Caki2 (cell line): ENCODE measurements at places on chromosomes 3 and 15. TPM values are rescaled to one million over a fixed set of nuclear protein-coding genes. Genes with fewer than 3 reads are reported as not detected.

The ADIPOQ gene
- not detected in 2 replicates for total RNA-seq

The UMPS gene
- total RNA-seq: 25.3 and 49.3 TPM in 2 replicates

The ZNF660 gene
- total RNA-seq: not detected in 2 replicates

The ZNF385D gene
- total RNA-seq: 2.1 and 53.4 TPM in 2 replicates

The GXYLT2 gene
- total RNA-seq: 0.20 and 2.1 TPM in 2 replicates

- peak; percentile 50 for DNase-seq
Observed at GRCh38 chr3:20040548-20041196, 426 bp downstream of the KAT2B start.

GRCh38 chr3:194301730-194302129 lies 49.4 kb downstream of the CPN2 start:
- DNase-seq: no peak

- DNase-seq: no peak
Observed at GRCh38 chr3:129890125-129890524, 3.4 kb downstream of the TMCC1 start.

- peak; percentile 60 for DNase-seq
Observed at GRCh38 chr3:184513276-184514170, 48.1 kb upstream of the EPHB3 start.

DNA sequence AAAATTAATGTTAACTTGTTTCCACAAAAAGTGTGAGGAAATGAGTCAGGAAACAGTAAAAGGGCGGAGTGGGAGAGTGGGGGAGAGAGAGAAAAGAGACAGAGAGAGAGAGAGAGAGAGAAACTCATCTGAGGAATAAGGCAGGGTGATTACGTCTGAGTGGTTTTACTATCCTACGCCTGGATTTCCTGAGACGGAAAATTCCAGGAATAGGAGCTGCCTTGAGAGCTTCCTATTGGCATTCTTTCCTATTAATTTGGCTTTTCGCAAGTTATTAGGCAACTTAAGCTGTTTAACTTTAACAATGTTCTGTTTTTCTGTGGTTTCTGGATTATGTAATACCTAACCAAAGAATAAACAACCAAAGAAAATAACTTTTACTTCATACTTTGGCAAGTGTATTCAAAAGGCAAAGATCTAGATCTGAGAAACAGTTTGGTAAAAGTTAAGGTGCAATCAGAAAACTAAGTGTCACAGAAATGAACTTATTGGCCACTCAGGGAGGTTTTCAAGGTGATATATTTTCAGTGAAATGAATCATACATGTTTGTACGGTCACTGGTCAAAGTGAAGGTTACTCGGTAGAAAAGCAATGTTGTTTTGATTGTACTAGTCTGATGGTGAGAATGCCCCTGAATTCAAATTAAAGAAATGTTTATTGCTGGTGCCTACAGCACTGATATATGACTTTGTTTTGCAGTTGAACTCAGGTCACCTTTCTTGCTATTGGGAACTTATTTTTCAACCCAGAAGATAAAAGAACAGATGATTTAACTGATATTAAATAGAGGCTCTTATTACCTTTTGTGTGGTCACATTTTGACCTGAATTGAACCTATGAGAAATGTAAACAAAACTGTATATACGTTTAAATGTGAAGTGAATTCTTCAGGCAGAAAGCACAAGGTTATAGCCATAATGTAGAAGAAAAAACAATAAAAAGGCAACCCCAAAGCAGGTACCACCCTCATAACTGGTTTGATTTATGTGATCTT lies 39.9 kb upstream of the TNFSF10 start:
- peak; percentile 91 for DNase-seq

- DNase-seq: peak; percentile 29
Observed at GRCh38 chr3:138051947-138052802, 42.2 kb downstream of the CLDN18 start.

GRCh38 chr3:76438971-76439370 lies 600.9 kb upstream of the ROBO2 start:
- DNase-seq: no peak

GRCh38 chr3:44984335-44984734 lies 8.3 kb downstream of the EXOSC7 start:
- DNase-seq: no peak

- no peak for DNase-seq
Observed at GRCh38 chr3:126891791-126892190, 91.1 kb upstream of the PLXNA1 start.

- DNase-seq: no peak
Observed at GRCh38 chr3:65779390-65779789, 259.3 kb downstream of the MAGI1 start.

GRCh38 chr3:127791221-127791913 lies 30.9 kb downstream of the MGLL start:
- peak; percentile 63 for DNase-seq

DNA sequence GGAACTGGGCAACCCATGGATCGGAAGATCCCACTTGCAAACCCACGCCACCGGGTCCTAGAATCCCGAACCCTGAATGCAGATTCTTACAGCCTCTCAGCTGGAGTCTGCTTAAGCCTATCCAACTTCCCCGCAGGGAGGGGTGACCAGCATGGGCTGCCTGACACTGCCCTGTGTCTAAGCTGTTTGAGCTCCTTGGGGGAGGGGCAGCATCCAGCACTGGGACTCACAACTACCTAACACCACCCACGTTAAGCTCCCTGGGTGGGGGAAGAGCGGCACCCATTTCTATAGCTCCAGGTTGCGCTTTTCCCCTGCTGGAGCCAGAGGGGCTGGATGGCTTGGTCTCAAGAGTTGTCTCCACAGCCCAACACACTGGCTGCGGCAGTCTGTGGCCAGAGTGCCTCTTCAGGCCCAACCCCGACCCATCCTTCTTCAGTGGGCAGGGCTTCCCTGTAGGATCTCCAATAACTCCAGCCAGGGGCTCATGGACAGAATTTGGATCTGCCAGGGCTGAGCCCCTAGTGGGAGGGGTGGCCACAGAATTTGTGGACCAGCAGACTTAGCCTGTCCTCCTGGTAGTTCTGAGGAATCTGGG lies 649.2 kb downstream of the TUSC7 start:
- DNase-seq: no peak

DNA sequence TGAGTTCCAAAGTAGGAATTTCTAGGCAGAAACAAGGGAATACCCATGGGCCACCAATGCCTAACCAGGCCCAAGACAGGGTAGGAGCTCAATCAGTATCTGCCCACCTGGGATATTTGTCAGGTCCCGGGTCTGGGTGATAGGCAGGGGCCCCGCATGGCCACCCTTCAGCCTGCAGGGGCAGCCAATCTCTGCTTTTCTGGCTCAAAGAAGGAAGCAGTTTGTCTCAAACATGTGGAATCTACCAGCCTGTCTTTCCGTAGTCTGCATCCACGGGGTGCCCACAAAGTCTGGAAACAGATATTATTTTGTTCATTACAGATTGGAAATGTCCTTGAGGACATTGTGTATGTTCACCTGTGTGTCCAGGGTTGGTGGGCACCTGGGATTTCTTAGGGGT lies 56.2 kb downstream of the CEMIP start:
- no peak for DNase-seq

- DNase-seq: no peak
Observed at GRCh38 chr3:61532739-61533500, 28.5 kb upstream of the PTPRG start.

GRCh38 chr15:60713119-60714084 lies 234.5 kb upstream of the ICE2 start:
- no peak for DNase-seq

DNA sequence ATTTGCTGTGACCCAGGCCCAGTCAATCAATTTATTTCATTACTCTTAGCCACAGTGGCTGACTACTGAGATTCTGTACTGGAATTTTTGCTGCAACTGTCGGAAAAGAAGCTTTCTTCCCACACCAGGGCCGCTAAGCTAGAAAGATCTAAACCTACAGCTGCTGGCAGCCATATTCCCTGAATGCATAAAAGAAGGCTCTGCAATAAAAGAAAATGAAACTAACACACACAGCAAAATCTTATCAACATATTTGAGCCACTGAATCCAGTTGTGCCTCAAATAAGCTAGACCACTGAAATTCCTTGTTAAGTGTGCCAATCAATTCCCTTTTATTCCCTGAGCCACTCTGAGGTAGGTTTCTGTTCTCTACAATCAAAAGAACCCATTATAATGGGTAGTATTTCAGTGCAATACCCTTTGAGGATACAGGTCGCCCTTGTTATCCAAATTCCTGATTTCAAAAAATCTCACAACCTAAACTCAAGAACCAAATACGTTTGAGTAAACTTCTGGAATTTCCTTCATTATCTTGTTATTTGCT lies 60.3 kb downstream of the MYO9A start:
- DNase-seq: no peak

- no peak for DNase-seq
Observed at GRCh38 chr15:37900326-37901221, 33.9 kb upstream of the TMCO5A start.

DNA sequence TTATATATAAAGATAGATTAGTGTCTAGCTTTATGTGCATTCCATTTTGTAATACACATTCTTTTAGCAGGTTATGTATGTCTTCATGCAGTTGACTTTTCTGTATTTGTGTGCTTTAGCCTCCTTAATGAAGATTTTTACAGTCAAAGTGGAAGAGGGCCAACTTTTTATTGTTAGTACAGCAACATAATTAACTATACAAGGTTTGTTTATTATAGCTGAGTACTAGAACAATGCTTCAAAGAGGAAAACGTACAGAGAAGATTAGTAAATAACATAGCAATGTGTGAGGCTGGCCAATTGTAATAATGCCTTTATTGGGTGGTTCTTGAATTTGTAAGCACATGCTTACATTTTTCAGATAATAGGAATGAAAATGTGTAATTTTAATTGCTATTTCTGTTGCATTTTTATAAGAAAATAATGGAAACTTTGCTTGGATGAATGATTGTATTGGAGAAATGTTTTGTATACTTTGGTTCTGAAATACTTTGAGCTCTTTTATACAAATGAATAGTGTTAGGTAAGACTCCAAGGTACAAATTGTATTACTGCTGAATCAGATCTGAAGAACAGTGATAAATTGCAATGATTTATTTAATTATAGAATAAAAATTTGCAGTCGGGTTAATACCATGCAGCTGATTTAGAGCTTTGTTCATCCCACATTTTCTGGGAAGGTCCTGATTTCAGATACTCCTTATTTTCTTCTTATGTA lies 41.4 kb downstream of the UBE2E2 start:
- DNase-seq: no peak

GRCh38 chr3:160169139-160169976 lies 55.9 kb upstream of the C3orf80 start:
- peak; percentile 41 for DNase-seq

DNA sequence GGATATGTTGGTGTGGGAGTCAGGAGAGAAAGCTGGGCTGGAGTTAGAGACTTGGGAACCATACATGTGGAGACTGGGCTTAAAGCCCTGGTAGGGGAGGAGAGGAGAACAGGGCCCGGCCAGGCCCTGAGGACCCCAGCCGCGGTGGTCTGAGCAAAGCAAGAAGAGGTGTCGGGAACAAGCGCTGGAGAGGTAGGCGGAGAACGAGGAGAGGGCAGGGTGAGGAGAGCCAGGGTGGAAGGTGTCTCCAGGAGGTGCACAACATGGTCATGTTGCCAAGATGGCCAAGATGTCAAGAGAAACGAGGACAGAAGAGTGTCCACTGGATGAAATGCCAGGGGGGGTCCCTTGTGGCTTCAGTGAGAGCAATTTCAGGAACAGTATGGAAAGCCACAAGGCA lies 5.5 kb downstream of the CHAC1 start:
- DNase-seq: no peak

- DNase-seq: no peak
Observed at GRCh38 chr15:63889831-63890230, 56.1 kb upstream of the HERC1 start.

DNA sequence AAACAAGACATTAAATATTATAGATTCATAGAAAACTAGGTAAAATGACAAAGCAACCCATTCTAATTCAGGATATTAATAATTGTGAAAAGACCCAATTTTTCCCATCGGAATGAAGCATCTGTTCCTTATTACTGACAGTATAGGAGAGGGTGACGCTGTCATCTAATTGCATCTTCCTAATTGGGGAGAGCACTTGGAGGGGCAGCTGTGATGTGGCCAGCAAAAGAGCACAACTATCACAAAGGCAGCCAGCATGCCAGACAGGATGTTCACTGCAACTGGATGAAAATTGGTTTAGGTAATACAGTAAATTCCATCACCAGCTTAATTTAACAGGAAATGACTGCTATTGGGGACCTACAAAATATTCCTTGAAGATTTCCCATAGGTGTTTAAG lies 21.9 kb upstream of the MINAR1 start:
- DNase-seq: no peak

- peak; percentile 70 for DNase-seq
Observed at GRCh38 chr15:85582131-85583079, 202.0 kb downstream of the AKAP13 start.
